Left forelimb (tissue), 1 donor: ENCODE measurements at places on chromosomes 1 and 21.

DNA sequence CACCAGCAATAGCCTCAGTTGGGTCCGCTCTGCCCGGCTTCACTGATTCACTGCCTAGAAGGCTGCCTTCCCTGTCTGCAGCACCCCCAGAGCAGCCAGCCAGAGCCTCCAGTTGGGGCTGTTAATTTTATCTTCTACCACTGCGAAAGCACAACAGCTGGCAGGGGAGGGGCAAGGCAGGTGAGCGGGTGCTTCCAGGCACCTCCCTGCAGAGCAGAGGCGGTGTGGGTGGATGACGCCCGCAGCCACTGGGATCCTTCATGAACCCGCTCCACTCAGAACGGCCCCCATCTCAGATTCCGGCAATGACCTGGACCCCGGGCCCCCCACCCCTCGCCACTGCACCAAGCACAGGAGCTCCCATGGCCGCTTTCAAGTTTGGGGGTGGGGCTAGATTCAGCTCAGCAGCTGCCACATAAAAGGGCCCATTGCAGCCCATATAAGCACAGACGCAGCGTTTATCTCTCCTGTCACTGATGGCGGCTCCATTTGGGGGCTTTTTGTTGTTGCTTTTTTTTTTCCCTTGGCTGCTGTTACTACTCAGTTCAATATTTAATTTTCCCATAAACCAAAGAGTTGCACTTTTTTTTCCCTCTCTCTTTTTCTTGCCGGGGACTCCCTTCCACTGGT lies 128.0 kb upstream of the KLHDC7A start:
- DNase-seq, result no peak

DNA sequence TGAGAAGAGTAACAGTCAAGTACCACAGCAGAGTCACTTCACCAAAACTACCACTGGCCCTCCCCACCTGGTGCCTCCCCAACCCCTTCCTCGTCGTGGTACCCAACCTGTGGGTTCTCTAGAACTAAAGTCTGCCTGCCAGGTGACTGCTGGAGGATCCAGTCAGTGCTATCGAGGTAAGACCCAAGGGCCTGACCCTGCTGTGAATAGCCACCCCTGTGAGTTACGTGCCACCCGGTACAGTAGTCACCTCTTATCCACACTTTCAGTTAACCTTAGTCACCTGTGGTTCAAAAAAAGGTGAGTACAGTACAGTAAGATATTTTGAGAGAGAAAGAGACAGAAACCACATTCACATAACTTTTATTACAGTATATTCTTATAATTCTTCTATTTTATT lies 16.5 kb downstream of the TTF2 start:
- DNase-seq, result no peak

DNA sequence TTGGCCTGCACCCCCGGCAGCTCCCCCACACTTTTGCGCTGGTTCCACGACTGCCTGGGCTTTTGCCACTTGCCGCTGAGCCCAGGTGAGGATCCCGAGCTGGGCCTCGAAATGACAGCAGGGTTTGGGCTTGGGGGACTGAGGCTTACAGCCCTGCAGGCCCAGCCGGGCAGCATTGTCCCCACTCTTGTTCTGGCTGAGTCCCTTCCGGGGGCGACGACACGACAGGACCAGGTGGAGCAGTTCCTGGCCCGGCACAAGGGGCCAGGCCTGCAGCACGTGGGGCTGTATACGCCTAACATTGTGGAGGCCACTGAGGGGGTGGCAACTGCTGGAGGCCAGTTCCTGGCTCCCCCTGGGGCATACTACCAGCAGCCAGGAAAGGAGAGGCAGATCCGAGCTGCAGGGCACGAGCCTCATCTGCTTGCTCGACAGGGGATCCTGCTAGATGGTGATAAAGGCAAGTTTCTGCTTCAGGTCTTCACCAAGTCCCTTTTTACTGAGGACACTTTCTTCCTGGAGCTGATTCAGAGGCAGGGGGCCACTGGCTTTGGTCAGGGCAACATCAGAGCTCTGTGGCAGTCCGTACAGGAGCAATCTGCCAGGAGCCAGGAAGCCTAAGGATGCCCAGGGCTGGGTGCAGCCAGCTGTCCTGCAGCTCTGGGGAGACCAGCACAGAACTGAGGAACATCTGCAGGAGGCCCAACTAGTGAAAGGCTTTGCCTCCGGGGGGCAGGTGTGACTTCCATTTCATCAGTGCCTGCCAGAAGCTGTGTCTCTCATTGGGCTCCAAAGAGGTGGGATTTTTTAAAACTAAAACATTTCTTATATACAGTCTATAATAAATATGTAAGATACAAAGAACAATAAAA lies 1.2 kb downstream of the HPDL start:
- no peak for DNase-seq

GRCh38 chr1:238141353-238141752 lies 250.6 kb upstream of the ZP4 start:
- DNase-seq, result no peak

DNA sequence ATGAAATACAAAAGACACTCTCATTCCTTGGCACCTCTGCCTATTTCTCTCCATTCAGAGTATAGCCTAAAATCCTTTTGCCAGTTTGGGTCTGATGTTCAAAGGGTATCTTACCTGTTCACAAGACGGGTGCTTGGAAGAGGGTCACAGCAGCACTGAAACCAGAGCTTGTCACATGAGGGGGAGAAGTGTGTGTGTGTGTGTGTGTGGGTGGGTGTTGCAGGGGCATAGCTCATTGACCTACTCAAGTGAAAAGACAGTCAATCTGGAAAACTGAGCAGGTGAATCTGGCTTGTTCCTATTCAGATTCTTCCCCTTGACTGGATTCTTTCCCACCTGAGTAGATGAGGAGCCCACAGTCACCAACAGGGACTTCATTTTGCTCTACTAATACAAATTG lies 63.9 kb downstream of the KCTD3 start:
- DNase-seq, result no peak

GRCh38 chr21:45457161-45457831 lies 52.3 kb downstream of the COL18A1 start:
- DNase-seq, result no peak

DNA sequence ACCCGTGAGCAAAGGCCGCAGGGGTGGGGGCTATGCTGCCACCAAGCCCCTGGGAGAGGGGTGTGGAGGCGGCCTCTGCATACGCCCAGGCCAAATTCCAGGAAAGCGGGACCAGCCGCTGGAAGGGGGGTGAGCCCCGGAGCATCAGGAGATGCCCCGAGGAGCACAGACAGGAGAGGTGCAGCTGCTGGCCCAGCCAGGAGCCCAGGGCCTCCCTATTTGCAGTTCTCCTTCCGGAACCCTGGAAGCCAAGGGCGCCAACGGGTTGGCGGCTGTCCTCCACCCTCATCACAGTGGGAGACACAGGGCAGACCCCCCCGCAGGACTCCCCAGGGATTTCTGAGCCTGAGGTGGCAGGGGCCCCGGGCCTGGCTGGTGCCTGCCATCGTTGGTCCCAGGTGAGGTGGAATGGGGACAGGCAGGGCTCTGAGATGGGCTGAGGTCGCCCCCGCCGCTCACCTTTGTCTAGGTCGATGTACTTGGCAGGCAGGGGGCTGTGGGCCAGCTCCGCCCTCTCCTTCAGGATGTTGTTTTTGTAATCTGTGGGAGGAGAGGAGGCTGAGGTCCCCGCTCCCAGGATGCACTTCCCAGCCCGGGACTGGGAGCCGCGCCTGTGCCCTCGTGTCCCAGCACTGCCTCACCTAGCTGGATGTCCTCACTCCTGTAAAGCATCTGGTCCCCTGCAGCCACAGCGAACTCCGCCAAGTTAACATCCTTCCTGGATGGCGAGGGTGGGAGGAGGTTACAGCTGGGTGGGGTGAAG lies 4.4 kb upstream of the DVL1 start:
- no peak for DNase-seq

GRCh38 chr1:51535006-51535592 lies 16.0 kb upstream of the EPS15 start:
- DNase-seq, result no peak

DNA sequence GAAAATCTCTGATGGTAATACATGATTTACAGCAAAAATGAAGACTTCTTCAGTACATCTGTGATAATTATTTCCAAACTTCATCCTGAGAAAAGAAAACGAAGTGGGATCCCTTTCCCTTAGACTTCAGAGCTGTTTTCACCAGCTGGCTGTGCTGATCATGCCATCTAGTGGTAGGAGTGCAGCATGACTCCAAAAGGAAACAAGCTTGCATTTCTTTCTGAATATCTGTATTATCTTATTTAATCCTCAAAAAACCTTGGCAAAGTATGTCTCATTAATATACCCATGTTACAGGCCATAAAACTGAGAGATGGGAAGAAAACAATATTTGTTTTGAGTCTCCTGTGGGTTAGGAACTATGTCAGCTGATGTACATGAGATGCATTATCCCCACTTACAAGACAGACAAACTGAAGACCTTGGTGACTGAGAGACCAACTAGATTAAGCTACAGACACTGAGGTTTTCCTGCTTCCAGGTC lies 9.8 kb upstream of the GJA8 start:
- DNase-seq, result no peak

DNA sequence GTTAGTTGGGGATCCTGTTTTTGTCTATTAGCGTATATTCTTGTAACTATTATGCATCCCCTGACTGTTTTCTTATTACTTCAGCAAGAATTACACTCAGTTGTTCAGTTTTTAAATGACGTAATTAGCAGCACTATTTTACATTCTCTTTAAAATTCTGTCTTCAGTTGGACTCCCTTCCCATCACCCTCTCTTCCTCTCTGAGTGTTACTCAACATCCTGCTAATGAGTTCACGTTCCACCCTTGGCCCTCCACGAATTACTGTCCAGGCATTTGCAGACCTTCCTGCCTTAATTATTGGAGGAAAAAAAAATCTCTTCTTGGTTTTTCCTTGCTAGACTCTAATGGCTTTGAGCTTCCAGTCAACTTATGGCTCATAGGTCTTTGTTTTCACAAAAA lies 23.6 kb upstream of the FAM78B start:
- DNase-seq, result no peak

GRCh38 chr1:36866169-36866814 lies 168.0 kb downstream of the GRIK3 start:
- no peak for DNase-seq

DNA sequence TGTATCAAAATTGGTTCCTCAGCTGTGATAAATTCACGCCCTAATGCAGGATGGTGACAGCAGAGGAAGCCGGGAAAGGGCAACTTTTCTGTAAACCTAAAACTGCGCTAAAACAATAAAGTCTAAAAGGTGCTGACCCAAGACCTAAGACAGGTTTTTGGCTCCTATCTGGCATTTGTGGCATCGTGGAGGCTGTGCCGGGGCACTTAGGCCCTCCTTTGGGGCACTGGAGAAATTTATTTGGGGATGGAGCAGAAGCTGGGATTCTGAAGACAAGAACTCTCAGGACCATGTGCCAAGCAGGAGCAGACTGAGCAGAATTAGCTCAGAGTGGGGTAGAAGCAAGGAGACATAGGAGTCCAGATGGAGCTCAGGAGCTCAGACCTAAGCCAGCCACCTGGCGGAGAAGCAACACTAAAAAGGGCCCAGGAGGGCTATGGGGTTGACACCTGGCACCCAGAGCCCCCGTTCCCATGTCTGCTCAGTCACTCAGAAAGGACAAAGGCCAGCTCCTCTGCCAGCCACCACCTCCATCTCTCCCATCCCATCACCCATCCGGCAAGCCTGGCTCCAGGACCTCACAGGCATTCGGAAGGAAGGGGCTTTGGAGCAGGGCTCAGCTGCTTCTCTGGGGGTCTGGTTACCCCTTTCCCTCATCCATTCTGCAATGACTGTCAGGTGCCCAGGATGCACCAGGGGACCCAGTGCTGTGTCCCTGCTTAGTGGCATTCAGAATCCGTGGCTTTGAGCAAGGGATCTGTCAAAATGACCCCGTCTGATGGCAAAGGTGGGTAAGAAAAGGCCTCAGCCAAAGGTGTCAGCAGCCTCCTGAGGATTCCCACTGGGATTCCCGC lies 347.7 kb downstream of the NPHP4 start:
- peak; percentile 26 for DNase-seq

GRCh38 chr21:39452207-39452969 lies 618 bp downstream of the SH3BGR start:
- DNase-seq, result no peak

GRCh38 chr1:78237364-78237916 lies 191.7 kb downstream of the GIPC2 start:
- DNase-seq, result no peak

GRCh38 chr1:84247425-84248220 lies 53.9 kb upstream of the SAMD13 start:
- DNase-seq, result no peak

- DNase-seq, result no peak
Observed at GRCh38 chr1:42105025-42105424, 48.2 kb upstream of the GUCA2B start.

GRCh38 chr1:154179946-154180687 lies 11.8 kb downstream of the TPM3 start:
- DNase-seq, result no peak

- DNase-seq, result no peak
Observed at GRCh38 chr1:162627662-162628296, 4.5 kb upstream of the DDR2 start.
